ENCODE measurements at places on chromosomes 7 and 10.

DNA sequence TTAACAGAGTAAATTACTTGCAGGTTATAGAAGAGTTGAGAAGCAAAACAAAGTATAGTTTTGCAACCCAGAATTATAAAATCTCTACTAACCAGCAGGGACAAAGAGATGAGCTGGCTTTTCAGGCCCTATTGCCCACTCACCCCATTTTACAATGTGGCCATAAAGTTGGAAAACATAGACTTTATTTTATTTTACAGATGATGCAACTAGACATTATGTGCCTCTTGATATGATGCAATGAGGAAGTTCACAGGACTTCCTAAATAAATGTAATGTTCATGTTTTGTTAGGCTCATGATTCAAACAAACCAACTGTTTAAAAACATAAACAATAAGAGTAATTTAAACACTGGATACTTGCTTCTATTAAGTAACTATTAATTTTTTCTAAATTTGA, 141.1 kb upstream of the WNT16 start:
- DNase-seq: no peak

DNA sequence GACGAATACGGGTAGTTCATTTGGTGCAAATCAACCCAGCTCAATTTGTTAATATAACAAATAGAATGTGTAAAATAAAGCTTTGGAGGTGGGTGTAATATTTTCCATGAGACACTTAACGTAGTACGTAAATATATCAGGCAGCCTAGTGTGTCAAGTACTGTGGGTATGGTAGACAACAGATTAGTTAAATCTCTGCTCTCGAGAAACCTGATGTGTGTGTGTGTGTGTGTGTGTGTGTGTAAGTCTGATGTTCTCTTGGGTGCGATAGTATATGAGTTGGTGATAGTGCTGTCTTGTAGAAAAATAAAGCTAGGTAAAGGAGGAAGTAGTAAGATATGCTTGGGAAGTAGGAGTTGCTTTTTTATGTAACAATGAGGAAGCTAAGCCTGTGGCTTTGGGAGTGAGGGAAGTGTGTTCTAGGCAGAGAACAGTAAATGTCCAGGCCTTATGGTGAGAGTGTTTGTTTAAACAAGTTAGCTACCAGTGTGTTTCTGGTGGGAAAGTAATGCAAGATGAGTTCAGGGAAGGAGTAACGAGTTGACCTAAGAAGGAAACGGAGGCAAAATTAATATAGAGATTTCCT, 26.1 kb downstream of the WAC start:
- DNase-seq: no peak

DNA sequence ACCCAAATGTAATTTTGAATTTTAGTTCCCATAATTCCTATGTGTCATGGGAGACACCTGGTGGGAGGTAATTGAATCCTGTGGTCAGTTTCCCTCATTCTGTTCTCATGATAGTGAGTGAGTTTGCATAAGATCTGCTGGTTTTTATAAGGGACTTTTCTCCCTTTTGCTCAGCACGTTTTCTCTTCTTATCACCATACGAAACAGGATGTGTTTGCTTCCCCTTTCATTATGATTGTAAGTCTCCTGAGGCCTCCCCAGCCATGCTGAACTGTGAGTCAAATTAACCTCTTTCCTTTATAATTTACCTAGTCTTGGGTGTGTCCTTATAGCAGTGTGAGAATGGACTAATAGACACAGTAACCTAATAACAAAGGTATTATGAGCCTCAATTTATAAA, 36.1 kb upstream of the ZNF736 start:
- no peak for DNase-seq

DNA sequence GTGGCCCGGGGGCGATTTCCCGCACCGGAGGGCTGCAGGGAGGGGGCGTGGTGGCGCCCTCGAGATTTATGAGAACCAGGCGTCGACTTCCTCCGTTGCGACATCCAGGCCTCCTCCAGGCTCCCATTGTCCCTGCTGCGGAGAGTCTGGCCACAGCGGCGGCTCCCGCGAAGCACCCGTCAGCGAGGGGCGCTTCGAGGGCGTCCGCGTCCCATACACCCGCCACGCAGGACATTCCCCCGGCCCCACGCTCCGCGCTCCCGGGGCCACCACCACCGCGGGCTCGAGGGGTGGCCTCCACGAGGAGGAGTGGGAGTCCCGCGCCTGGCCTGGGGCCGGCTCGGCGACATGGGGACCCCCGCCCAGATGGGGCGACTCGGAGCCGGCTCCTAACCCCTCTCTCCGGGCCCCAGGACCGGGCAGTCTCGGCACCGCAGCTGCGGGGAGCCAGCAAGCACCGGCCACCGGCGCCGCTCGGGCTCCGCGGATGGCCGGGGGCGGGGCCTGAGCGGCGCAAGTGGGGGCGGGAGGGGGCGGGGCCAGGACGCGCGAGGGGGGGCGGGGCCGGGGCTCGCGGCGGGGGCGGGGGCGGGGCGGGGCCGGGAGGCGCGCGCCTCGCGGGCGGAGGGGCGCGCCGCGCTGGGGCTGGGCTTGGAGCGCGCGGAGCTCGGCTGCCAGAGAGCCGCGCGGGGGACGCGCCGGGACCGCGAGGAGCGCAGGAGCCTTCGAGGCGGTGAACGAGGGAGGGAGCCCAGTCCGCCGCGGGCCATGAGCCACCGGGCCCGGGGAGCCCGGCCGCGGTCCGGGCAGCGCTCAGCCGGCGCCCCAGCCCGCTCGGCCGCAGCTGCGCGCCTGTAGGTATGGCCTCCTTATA, at the start of gene SH2B2:
TSS of gene SH2B2 (plus strand) at position 632 of the 874 bp plus-strand sequence. CDS start 13,683 bp downstream, outside the sequence.
- peak; percentile 50 for DNase-seq

DNA sequence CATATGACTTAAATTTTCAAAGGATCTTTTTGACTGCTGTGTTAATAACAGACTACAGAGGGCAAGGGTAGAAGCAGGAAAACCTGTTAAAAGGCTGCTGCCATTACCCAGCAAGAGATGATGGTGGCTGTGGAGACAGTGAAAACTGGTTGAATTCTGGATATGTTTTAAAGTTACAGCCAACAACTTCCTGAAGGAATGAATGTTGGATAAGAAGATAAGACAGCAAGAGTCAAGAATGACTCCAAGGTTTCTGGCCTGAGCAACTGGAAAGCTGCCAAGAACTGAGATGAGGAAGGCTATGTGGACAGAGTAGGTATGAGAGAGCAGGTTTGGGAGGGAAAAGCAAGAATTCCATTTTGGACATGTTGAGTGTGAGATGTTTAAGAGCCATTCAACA, 19.1 kb downstream of the CNOT4 start:
- no peak for DNase-seq

GRCh38 chr10:85315657-85316056, 987.3 kb downstream of the CCSER2 start:
- DNase-seq: no peak

- DNase-seq: no peak
These were observed 121.8 kb downstream of the CAMK1D start for GRCh38 chr10:12471135-12471534.

DNA sequence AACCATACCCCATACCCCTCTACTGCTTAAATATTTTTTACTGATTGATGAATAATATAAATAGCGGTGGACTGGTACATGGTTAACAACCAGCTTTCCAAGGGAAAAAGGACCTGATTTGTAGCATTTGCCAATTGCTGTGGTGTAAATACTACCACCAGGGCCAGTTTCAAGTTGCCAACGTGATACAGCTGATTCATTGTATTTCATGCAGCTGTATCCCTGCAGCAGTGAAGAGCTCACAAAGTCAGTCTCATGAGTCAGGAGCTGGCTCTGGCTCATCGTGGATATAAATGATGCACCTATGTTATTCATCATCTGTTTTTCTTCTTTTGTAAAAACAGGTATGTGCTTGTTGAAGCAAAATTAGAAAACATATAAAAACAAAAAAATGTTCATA, 15.2 kb downstream of the CALML5 start:
- DNase-seq: no peak

- DNase-seq: no peak
These were observed 34.6 kb downstream of the ANKRD7 start for GRCh38 chr7:118259115-118259514.

DNA sequence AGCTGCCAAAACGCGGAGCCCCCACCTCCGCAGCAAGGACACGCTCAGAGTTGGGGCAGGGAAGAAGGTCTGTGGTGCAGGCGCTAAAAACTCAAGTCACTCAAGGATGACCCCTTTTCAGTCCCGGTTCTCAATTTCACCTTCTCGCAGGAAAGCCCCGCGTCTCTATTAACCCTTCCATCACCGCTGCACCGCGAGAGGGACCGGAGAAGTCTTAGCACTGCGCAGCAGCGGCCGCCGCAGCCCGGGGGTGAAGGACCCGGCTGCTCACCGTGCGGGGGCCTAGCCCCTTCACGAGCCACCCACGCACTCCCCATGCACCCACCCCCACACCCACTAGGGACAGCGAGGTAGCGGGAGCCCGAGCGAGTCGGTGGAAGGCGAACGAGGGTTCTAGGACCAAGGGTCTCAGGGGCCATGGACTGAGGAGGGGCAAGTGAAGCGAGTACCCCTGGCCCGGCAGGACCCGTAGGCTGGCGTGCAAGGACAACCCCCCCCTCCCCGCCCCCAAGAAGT, 162.9 kb downstream of the SH3PXD2A start:
- DNase-seq: peak; percentile 70

DNA sequence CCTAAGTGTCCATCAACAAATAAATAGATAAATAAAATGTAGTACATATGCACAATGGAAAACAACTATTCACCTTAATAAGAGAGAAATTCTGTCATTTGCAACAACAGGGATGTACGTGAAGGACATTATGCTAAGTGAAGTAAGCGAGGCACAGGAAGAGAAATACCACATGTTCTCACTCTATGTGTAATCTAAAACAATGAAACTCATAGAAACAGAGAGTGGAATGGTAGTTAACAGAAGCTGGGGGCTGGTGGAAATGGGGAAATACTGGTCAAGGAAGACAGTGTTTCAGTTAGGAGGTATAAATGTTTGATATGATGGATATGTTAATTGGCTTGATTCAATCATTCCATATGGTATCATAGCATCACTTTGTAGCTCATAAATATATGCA, 43.1 kb downstream of the ARL4A start:
- DNase-seq: no peak

- no peak for DNase-seq
These were observed 73.5 kb upstream of the PDSS1 start for GRCh38 chr10:26624006-26624405.

- DNase-seq: no peak
These were observed 19.5 kb downstream of the GLI3 start for GRCh38 chr7:42217548-42217947.

- DNase-seq: no peak
These were observed 13.2 kb downstream of the MRPS33 start for GRCh38 chr7:141001546-141001945.

GRCh38 chr7:148037044-148037443, 553.5 kb upstream of the C7orf33 start:
- DNase-seq: no peak

- peak; percentile 26 for DNase-seq
These were observed 9.6 kb downstream of the FAM53B start for GRCh38 chr10:124734311-124735166.

DNA sequence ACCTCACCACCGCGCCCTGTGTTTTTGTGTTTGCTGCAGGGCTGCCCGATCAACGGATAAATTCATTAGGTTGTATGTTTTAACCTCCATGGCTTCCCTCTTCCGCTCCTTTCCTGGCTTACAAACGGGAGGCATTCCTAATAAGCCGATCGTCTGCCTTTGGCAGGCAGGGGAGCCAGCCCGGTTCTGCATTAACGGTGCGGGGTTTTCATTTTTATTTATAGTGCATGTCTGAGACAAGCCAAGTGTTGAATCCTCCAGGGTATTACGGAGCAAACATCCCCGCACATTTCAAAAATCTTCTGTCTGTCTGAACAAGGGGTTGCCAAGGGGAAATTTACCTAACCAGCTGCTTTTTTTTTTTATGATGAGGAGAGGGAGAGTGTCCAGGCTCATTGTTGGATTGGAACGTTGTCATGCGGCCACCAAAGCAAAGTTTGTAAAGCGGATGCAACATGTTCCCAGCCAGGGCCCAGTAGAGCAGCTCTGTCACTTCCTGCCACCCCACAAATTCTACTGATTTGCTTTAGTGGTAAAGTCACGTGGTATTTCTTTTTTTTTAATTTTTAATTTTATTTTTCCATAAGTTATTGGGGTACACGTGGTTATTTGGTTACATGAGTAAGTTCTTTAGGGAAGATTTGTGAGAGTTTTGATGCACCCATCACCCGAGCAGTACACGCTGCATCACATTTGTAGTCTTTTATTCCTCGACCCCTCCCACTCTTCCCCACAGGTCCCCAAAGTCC, 92.3 kb upstream of the BAIAP2L1 start:
- DNase-seq: no peak

GRCh38 chr10:93410697-93411348, 71.3 kb downstream of the MYOF start:
- no peak for DNase-seq

Measured in CD4-positive, alpha-beta memory T cell (primary cell).